ENCODE measurements at places on chromosomes 16 and 17.

DNA sequence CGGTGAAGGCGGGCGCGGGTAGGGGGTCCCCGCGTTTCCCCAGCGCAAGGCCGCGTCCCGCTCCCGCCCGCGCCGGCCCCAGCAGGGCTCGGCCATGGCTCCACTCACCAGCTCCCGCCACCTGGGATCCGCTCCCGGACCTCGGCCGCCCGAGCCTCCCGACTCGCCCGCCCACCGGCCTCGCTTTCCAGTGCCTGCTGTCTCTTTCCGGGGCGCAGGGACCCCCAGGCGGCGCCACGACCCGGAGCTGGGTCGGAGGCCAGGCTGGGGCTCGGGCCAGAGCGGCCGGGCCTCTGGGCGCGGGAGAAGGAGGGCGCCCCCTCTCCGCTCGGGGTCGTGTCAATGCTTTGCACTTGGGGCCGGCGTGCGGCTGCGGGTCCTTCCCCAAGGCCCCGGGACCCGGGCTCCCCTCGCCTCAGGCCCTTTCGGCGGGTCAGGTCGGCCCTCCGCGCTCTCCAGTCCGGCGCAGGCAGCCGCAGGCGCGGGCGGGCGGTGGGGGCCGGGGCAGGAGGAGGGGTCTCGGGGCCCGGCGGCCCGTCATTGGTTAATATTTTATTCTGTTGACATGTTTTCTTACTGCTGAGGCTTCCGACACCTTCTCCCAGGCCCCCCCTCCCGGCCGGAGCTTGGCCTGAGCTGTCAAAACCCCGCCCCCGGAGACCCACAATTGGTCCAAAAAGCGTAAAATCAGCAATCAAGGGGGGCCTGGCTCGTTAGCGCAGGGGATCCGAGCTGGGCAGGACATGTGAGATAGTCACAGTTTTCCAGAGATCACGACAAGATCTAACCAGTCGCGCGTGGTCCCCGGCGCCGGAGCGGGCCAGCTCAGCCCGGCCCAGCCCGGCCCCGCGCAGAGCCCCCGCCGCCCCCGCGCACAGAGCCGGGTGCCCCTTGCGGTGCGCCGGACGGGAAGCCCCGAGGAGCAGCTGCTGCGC lies at the start of gene TBX2:
Gene TBX2 (plus strand): TSS at position 713 of the 935 bp plus-strand sequence. CDS start 334 bp downstream, outside the sequence.
- no peak for DNase-seq

- no peak for DNase-seq
These were observed 26.5 kb downstream of the MMP15 start for GRCh38 chr16:58051821-58052603.

DNA sequence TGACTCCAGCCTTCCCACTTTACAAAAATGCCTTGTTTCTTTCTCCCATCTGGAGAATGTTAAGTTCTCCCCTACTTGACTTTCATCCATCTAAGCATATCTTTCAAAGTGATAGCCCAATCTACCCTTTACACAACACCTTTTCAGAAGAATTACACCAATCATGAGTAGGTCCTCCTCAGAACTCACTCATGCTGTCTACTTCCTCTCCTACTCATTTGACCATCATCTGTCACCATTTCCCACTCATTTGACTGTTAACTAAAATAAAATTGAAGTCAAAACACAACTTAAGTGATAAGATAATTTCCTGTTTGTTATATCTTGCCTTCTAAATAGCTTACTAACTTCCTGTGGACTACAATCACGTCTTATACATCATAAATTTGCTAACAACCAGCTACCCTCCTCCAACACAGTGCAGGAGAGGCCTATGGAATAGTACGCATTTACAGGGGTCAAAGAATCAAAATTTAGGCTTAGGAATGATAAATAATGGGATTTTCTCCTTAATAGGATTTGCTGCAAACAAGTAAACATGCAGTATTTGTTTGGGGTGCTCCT lies 16.1 kb downstream of the KCNJ16 start:
- no peak for DNase-seq

DNA sequence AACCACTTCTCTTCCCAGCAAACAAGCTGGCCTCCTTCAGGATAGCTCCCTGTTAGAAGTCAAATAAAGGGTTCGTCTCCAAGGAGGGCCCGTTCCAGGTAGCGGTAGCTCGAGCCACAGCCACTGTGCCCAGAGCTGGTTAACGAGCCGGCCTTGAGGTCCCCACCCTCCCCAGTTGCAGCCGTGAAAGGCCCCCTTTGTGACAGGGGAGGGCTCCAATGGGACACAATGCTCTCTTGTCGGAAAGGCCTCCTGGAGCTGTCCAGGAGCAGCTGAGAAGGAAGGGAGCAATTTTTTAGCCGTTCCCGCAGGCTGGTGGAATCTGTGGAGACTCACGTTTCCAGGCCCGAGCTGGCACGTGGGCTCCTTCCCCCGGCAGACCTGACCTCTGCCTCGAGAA lies 29.9 kb upstream of the FOXF1 start:
- no peak for DNase-seq

GRCh38 chr17:55266051-55266957 lies 1.5 kb downstream of the HLF start:
- no peak for DNase-seq

Data from hematopoietic multipotent progenitor cell treated with erythropoietin and hydrocortisone succinate and interleukin-3 and kit ligand, for 8 days (in vitro differentiated cells).